ENCODE measurements at places on chromosomes 1 and 21. TPM values are rescaled to one million over a fixed set of nuclear protein-coding genes. Genes with fewer than 3 reads are reported as not detected.

Gene S100A13
- total RNA-seq, result 55.0 TPM

DNA sequence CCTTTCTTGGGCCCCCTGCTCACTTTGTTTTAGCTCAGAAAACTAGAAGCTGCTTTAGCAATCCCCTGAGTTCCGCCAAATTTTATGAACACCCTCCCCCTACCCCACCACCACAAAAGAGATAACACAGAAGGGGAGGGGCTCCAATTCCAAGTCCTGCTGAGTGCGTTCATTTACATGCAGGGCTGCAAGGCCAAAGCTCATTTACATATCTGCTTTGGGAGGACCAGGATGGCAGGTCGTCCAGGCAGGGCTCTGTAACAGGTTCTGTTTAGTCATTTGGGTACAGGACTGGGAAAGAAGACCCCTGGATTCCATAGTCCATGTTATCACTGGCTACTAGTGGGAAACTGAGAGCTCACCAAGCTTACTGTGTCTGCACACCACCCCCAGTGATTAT is 35.9 kb upstream of the KIF21B start:
- no peak for DNase-seq
- peaks cover 5% of the 10 kb centered on the region for H3K4me1 ChIP-seq
- H3K27me3 ChIP-seq, result no peaks in the 10 kb centered on the region
- H3K4me3 ChIP-seq, result no peak overlapping the region
- no peaks in the 10 kb centered on the region for H3K36me3 ChIP-seq

DNA sequence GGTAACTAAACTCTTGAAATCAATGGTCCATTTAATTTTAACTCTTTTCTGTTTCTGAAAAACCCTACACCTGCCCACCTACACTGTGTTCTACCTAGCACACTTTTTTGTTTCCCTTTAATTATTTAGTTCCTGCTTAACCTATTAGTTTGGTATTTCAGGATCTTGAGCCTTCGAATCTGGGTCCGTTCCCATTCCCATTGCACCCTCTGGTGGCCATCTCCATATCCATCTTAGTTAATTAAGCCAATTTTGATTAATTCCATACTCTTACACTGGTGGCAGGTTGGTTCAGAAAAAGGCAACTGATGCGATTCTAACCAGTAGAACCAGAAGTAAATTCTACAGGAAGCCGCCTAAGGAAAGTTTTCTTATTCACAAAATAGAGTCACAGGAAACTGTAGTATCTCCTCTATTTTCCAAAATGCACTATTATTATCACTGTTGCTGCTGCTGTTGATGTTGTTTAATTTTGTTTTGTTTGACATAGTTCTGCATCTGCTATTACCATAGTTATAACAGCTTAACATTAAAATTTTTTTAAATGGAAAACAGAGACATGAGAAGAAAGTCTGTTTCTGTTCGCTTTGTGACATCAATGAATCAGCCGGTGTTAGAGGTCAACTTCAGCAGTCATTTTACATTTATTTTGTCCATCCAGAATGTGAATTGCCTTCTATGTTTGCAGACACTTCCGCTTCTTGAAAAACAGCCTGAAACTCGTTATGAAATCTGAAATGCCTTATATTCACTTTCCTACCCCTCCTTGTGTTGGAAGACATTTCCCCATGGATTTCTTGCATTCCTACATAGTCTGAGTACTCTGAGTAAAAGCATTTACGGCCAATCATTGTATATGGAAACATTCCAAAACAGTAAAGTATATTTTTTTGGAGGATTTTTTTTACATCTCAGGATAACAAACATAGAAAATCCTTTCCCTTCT is 115.5 kb upstream of the NCAM2 start:
- no peaks in the 10 kb centered on the region for H3K27me3 ChIP-seq
- no peaks in the 10 kb centered on the region for H3K36me3 ChIP-seq
- H3K4me3 ChIP-seq, result no peak overlapping the region
- no peaks in the 10 kb centered on the region for H3K4me1 ChIP-seq
- H3K27ac ChIP-seq, result no peak overlapping the region

DNA sequence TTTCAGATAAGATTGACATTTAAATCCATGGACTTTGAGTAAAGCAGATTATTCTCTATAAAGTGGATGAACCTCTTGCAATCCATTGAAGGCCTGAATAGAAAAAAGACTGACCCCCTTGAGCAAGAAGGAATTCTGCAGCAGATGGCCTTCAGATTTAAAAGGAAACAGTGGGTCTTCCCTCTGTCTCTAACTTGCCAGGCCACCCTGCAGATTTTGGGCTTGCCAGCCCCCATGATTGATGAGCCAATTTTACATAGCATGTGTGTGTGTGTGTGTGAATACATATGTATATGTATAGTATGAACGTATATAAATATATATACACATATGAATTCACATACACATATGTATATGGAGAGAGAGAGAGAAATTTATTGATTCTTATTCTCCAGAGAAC is 113.4 kb downstream of the GRIK1 start:
- no peaks in the 10 kb centered on the region for H3K4me1 ChIP-seq
- H3K36me3 ChIP-seq, result peaks cover 1% of the 10 kb centered on the region
- no peak overlapping the region for H3K4me3 ChIP-seq
- DNase-seq, result no peak
- no peak overlapping the region for H3K27ac ChIP-seq

- H3K27ac ChIP-seq, result no peak overlapping the region
- H3K4me1 ChIP-seq, result no peaks in the 10 kb centered on the region
- DNase-seq, result no peak
- H3K4me3 ChIP-seq, result peak overlapping the region; percentile 90
Measured at GRCh38 chr21:37364722-37365121, 1.9 kb upstream of the DYRK1A start.

DNA sequence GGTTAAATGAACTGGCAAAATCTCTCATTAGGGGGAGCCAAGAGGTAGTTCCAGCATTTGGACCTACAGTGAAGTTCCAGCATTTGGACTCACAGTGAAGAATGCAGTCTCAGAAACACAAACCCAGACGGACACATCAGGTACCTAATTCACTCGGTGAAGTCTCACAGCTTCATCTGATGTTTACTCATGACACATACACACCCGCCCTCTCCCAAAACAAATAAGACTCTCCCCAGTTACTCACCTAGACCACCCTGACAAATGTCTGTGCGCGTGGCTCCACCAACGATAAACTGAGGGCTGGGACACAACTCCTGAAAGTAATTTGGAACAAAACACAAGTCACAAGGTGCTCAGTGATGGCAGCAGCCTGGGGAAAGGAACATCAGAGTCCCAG is 11.4 kb downstream of the CAPN8 start:
- H3K36me3 ChIP-seq, result peaks cover 2% of the 10 kb centered on the region
- no peak overlapping the region for H3K4me3 ChIP-seq
- H3K4me1 ChIP-seq, result no peaks in the 10 kb centered on the region
- H3K27me3 ChIP-seq, result no peaks in the 10 kb centered on the region

GRCh38 chr1:3070644-3071564 is 1.9 kb downstream of the PRDM16 start:
- peak overlapping the region; percentile 43 for H3K4me3 ChIP-seq
- no peaks in the 10 kb centered on the region for H3K36me3 ChIP-seq
- H3K27ac ChIP-seq, result no peak overlapping the region
- DNase-seq, result peak; percentile 51
- peaks cover 4% of the 10 kb centered on the region for H3K4me1 ChIP-seq

- no peak for DNase-seq
- no peaks in the 10 kb centered on the region for H3K36me3 ChIP-seq
- no peaks in the 10 kb centered on the region for H3K4me1 ChIP-seq
- no peaks in the 10 kb centered on the region for H3K27me3 ChIP-seq
- H3K27ac ChIP-seq, result no peak overlapping the region
Measured at GRCh38 chr1:25031966-25032667, 102.0 kb upstream of the RUNX3 start.

GRCh38 chr21:46007492-46007868 is 25.9 kb downstream of the COL6A1 start:
- H3K36me3 ChIP-seq, result peaks cover 18% of the 10 kb centered on the region
- no peak for DNase-seq
- no peaks in the 10 kb centered on the region for H3K4me1 ChIP-seq
- H3K27ac ChIP-seq, result no peak overlapping the region

Gene DCDC2B
- not detected for total RNA-seq

DNA sequence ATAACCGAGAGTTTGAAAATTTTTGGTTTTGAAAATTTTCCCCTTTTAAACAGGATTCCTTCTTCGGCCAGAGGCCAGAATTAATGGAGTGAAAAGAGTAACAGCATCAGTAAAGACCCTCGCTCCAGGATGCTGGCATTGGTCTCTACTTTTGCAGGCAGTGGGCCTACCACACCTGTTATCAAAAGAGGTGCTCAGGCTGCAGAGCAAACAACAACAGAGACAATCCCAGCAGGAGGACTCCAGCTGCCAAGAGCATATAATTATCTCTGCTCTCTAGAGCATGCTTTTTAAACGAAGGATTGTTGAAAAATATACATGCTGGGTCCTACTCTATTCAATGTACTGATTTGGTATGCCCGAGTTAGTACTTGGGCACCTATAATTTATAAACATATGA is 1048.5 kb downstream of the PLA2G4A start:
- no peaks in the 10 kb centered on the region for H3K4me1 ChIP-seq
- DNase-seq, result no peak
- H3K27ac ChIP-seq, result no peak overlapping the region
- no peaks in the 10 kb centered on the region for H3K27me3 ChIP-seq
- H3K36me3 ChIP-seq, result no peaks in the 10 kb centered on the region

All from H9 (cell line).